C1 segment of cervical spinal cord (tissue), 14 donors: ENCODE measurements at places on chromosomes 12 and 14.

DNA sequence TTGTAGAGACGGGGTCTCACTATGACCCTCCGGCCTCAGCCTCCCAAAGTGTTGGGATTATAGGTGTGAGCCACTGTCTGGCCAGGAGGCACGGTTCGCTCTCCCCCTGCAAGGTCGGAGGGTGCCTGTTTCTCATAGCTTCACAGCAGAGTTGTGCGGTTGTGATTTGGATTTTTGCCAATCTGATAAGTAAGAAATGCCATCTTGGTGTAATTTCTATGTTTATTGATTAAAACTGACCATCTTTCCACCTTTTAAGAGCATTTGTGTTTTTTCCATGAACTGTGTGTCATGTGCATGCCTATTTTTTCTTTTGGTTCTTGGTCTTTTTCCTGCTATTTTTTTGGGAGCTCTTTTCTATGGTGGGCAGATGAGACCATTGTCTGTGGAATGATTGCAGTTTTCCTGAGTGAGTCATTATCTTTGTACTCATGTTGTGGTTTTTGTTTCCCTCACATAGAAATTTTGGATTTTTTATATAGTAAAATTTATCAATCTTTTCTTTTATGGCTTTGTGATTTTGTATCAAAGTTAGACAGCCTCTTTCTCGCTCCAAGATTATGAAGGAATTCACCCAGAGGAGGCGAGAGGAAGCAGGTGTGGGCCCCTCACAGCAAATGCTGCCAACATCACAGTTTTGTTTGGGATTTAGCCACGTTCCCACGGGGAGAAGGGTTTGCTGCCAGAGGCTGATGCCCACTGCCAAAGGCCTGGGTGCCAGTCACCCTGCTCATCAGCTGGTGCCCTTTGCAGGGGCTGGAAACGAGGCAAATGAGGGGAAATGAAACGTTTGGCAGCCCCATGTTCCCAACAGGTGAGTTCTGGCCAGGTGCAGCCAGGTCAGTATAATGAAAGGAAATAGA is 47.2 kb downstream of the RFX4 start:
- DNase-seq = no peak

GRCh38 chr12:103830730-103831320 is 10.2 kb downstream of the NT5DC3 start:
- DNase-seq = no peak

GRCh38 chr12:2959505-2960389 is 550 bp downstream of the TEAD4 start:
- DNase-seq = no peak

- no peak for DNase-seq
These were observed 78.0 kb downstream of the B4GALNT3 start for GRCh38 chr12:537772-538171.

GRCh38 chr14:52873065-52873464 is 77.8 kb downstream of the FERMT2 start:
- DNase-seq = no peak
